NCI-H524 treated with DMSO at 0.1 percent for 48 hours (cell line): ENCODE measurements at places on chromosomes 5 and 9.

DNA sequence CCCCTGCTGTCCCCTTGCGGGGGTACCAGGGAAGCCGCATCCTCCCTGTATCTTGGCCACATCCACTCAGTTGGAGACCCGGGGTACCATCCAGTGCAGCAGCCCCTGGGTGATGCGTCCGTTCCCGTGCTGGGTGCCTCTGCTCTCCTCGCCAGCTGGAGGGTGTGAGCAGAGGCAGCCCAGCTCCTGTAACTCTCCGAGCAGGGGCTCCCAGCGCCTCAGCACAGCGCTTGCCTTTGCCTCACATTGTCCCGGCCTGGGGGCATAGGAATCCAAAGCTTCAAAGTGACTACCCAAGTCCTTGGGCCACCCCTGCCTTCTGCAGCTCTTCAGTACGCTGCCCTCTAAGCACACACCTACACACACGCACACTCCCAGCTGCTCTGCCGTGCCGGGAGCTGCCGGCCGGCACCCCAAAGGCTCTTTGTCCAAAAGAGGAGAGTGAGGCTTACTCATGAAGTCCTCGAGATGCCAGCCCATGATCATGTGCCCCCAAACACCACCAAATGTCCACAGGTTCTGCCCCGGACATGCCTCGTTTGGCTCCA, 733 bp downstream of the ANGPTL2 start:
- DNase-seq: no peak

- DNase-seq: no peak
These were observed 271.0 kb upstream of the SLC30A5 start for GRCh38 chr5:68822796-68823195.

DNA sequence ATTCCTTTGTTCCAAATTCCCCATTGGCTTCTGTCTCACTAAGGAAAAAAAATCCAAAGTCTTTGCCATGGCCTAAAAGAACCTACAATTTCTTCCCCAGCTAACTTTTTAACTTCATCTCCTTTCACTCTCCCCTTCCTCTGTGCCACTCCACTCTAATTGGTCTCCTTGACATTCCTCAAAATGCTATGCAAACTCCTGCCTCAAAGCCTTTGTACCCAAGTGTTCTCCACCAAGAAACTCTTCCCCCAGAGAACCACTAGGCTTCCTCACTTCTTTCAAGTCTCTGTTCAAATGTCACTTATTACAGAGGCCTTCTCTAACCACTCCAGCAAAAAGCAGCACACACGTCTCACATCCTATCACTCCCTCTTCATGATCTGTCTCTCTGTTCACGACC, 91.6 kb upstream of the NR4A3 start:
- DNase-seq: no peak

- DNase-seq: no peak
These were observed 25.7 kb upstream of the UGCG start for GRCh38 chr9:111870774-111871498.

GRCh38 chr9:76412638-76413037, 18.4 kb upstream of the RFK start:
- no peak for DNase-seq

- peak; percentile 74 for DNase-seq
These were observed 6.6 kb upstream of the OTULINL start for GRCh38 chr5:14574891-14575508.

GRCh38 chr5:55820488-55820887, 30.7 kb upstream of the IL31RA start:
- no peak for DNase-seq
